ENCODE measurements at places on chromosomes 16 and 17.

DNA sequence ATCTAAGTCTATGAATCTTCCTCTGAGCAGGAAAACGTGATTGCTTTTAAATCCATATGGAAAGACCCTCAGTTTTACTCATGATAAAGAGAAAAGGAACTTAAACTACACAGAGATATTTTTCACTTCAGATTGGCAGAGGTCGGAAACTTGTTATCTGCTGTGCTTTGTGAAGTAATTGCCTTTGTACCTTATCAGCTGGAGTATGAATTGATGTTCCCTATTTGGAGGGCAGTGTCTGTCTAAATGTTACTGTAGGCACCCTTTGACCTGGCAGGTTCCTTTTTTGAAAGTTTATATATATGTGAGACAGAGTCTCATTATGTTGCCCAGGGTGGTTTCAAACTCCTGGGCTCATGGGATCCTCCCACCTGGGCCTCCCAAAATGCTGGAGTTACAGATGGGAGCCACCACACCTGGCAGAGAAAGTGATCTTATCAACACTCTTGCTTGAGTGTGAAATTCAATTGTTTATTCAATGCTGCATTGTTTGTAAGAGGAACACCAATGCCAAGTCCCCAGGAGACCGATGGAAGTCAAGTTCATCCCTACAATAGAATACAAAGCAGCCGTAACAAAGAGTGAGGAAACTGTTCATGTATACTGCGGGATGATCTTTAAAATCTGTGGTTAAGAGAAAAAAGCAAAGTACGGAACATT, 52.3 kb downstream of the ABCC1 start:
- DNase-seq = no peak

DNA sequence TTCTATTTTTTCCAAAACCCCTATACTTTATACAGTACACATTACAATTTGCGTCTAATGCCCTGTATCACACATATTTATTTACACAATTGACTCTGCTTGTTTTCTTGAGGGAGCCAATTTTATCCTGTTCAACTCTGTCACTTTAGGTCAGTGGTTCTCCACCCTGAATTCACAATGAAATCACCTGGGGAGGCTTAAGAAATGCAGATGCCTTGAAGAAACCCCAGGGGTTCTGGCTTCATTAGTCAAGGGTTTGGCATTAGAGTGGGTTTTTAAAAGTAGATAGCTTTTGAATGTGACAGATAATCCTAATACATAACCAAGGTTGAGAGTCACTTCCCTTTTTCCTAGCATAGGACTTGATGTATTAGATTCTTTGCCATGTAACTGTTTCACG, 398.6 kb upstream of the ERCC4 start:
- no peak for DNase-seq

DNA sequence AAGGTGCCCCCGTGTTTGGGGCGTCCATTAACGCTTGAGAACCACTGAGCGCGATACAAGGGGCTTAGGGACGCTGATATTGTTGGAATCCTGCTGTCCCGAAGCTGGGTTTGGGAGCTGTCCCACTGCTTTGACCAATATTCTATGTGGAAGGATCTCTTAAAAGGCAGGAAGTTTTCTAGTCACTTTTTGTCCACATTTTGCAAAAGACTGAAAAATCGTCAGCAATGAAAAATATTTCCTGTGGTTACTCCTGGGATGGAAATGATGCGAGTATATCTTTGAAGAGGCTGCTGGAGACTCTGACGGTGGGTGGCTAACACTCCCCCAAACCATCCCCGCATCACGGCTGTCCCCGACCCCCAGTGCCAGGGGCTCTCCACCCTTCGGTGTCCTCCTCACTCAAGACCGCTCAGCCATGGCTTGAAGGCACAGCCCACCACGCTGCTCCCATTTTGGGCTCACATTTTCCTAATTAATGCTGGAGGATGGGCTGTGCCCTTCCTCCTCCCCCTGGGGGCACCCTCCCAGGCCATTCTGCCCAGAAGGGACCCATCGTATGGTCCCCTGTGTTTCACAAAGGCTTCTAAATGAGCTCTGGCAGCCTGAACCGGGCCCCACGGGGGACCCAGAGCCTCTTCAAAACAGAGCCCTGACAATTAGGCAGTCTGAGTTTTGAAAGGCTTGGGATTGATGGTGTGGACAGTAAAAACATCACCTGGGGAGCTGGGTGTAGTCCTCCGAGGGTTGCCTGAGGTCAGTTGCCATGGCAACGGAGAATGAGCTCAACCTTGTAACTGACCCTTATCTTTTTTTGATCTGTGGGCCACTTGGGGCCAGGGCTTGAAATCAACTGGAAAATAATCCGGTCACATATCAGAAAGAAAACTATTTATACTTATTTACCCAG, 158.6 kb downstream of the C16orf78 start:
- DNase-seq = no peak

DNA sequence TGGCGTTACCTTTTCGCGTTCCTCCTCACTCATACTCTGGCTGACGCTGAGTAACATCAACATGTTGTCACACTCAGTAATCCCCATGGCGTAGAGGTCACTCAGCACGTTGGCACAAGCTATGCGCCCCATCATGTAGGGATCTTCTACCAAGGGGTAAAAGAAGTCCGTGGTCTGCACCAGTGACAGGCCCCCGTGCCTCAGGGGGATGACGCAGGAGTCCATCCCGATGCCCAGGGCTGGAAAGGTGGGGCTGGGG, 596 bp downstream of the SEPHS2 start:
- no peak for DNase-seq

GRCh38 chr17:47949197-47949759, 7.9 kb downstream of the PNPO start:
- peak; percentile 55 for DNase-seq

GRCh38 chr16:7381671-7382070, 49.0 kb downstream of the RBFOX1 start:
- no peak for DNase-seq

DNA sequence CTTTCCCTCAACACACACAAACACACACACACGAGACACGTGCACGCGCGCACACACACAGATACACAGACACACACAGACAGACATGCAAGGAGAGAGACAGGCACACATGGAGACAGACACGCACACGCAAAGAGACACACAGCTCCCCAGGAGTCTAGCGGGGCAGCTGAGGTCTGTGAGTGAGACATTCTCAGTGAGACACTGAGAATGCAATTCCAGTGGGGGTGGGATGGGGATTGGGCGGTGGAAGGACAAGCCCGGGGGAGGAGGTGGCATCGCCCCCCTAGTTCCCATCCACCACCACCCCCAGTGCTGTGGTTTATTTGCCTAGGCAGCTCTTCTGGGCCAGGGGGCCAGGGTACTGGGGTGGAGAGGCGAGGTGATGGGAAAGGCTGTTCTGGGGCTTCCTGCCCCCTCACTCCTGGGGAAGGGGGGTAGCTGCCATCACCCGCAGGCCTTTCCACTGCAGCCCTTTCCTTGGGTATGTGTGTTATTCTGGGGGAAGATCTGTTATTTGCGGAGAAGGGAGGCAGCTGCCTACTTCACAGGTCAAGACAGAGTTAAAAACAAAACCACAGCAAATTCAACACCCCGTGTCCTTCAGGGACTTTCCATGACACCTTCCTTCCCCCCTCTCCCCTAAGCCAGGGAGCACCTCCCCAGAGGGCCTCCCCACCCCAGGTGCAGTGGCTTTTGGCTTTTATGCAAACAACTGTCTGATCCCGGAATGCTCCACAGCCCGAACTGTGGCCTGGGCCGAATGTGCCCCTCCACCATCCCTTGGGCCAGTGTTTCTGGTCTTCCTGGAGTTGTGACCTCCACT, 18.0 kb downstream of the GRB7 start:
- peak; percentile 52 for DNase-seq

DNA sequence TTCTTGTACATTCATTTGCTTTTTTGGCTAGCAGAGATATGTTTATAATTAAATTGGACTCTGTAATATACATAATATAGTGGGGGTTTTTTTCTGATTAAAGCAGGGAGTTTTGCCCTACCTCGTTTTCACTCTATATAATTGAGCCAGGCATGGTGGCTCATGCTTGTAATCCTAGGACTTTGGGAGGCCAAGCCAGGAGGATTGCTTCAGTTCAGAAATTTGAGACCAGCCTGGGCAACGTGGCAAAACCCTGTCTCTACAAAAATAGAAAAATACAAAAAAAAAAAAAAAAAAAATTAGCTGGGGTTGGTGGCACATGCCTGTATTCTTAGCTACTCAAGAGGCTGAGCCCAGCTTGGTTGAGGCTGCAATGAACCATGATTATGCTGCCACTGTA, 42.2 kb downstream of the PAFAH1B1 start:
- no peak for DNase-seq

- DNase-seq = no peak
Measured at GRCh38 chr17:62749926-62750325, 58.2 kb downstream of the MARCHF10 start.

DNA sequence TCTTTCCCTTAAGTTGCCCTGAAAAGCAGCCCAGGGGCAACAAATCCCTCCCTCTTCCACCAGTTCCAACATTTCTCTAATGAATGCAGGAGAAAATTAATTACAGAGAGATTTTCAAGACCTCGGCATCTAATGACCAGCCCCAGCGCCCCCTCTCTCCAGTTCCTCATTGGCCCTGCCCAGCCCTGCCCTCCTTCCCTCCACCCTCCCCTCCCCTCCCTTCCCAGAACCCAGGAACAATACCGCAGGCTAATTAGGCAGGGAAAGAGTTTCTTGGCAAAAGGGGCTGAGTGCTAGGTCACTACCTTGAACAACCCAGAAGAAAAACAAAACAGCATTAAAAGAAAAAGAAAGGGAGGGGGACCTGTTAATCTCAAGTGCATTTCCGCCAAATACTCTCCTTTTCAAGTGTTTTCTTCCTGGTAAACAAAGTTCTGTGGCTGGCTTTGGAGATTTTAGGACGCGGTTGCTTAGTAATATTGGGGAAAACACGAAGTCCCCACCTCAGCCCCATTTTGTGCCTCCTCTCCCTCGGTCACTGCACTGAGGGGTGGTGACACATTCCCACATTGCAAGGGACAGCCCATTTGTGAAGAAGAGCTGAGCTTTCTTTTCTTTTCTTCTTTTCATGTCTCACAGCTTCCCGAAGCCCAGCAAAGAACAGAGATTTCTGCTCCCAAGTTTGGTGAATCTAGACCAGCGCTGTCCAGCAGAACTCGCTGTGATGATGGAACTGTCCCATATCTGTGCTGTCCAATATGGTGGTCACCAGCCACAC, 215.4 kb downstream of the SOX9 start:
- no peak for DNase-seq

DNA sequence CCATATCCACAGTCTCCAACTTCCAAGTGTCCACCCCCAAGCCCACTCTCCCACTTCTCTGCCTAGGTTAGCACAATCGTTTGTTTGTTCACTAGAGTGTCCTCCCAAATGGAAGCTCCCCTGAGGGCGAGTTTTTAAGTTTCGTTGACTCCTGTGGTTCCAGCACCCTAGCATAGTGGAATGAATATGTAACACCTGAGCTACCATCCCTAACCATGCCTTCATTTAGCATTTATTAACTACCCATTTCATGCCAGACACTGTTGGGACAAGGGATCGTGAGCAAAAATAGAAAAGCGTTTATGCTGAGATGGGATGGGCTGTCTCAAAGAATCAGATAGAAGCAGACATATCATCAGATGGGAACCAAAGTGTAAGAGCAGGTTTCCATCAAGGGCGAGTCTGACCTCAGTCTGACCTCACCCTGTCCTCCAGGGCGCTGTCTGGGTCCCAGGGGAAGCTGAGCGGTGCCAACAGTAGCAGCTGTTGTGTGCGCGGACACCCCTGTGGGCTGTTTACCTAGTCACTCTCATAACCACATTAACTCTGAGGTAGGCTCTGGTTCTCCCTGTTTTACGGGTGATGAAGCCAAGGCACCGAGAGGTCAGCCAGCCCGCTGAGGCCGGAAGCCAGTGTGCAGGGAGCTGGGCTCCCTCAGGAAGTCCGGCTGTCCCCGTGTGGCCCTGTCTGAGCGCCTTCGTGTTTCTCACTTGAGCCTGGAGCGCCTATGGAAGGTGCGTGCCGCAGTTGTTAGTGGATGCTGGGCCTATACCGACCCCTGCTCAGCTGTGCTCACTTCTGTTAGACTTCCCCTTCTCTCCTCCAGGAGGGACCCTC, 6.2 kb downstream of the CNP start:
- DNase-seq = no peak

GRCh38 chr17:42997390-42997983, 732 bp upstream of the RPL27 start:
- no peak for DNase-seq

- no peak for DNase-seq
Measured at GRCh38 chr16:28603381-28604185, 6.3 kb downstream of the SULT1A1 start.

DNA sequence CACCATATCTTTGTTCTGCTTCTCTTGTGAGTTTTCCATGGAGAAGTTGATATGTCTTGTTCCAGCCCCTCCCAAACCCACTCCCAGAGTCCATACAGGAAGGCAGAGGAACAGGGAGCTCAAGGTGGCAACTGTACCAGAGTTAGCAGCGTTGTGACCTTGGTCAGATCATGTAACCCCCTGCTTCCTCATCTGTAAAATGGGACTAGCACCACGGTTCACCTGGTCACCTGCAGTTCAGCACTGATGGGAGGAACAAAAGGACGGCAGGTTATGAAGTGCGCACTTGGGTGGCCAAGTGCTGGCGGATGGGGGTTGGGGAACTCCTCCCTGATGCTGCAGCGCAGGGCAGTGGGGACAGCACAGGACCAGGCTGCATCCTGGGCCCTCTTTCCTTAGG, 7.7 kb upstream of the NEUROD2 start:
- no peak for DNase-seq

- DNase-seq = no peak
Measured at GRCh38 chr16:55488306-55488705, 9.3 kb downstream of the MMP2 start.

GRCh38 chr17:82232876-82233785, 4.3 kb downstream of the SLC16A3 start:
- no peak for DNase-seq

DNA sequence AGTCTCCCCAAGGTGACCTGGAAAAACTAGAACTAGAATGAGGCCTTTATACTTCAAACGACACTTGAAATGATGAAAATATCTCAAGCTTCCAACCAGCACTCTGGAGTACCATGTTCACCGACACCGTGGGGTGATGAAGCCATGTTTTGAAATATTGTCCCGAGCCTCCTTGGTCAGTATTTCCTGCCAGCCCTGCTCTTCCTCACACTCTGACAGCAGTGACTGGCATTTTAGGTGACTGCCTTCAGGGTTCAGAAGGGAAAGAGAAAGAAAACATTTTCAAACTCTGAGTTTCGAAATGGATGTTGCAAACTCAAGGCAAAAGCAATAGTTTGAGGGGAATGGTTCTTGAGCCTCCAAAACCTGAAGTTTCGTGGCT, 39.3 kb upstream of the IRX6 start:
- DNase-seq = no peak

DNA sequence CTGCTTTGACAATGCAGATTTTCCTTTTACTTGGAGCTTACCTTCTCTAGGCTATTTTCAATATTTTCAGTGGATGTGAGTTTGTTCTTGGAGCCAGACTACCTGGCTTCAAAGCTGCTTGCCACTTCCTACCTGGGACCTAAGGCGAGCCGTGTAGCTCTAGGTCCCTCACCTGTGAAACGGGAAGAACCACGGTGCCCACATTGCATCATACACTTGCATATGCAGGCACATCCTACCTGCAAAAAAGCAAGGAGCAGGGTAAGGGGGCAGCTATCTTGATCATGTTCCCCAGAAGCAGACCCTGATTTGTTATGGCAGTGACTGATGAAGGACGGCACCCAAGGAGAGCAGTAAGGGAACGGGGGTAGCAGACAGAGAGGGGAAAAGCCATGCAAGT, 27.0 kb upstream of the MPRIP start:
- no peak for DNase-seq

Measured in T-helper 1 cell (primary cell).